Amniotic stem cell (primary cell): ENCODE measurements at places on chromosomes 7 and 10.

- DNase-seq = no peak
Observed at GRCh38 chr7:45643630-45644029, 69.5 kb downstream of the ADCY1 start.

- DNase-seq = no peak
Observed at GRCh38 chr7:22855049-22855392, 32.4 kb upstream of the TOMM7 start.

DNA sequence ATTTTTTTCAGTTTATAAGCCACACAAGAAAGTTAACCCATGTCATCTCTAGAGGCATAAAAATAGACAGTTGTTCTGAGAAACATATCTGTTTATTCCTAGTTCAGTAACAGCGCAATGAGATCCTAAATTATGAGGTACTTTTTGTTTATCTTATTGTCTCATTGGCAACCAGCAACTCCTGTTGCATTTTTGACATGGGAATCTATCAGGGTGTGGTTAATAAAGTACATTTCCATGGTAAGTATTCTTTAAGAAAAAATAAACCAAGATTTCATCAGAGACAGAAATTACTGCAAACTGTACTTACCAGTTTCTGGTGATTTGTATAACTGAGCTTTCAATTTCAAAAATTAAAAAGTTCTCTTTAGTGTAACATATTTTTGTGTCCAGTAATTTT is 9.0 kb downstream of the FAS start:
- no peak for DNase-seq

GRCh38 chr10:3482200-3482993 is 302.6 kb downstream of the KLF6 start:
- peak; percentile 79 for DNase-seq

- no peak for DNase-seq
Observed at GRCh38 chr7:122006687-122007086, 133.7 kb downstream of the PTPRZ1 start.

DNA sequence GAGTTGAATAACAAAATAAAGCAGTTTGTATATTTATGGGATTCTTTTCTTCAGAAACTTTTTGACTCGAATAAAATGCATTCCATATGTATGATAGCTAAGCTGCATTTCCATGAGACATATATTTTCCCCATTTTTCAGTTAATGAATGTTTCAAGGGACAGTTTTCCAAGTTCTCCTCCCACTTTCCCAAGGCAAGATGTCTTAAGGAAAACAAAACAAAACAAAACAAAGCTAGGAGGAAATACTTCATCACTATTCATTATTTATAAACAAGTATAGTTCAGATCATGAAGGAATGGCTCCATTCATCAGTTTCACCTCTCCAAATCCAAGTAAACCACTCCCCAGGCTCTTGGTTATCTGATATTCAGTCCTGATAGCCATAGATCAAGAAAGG is 261.0 kb downstream of the WDR11 start:
- DNase-seq = no peak

GRCh38 chr10:98268694-98269431 is 869 bp upstream of the LOXL4 start:
- no peak for DNase-seq

DNA sequence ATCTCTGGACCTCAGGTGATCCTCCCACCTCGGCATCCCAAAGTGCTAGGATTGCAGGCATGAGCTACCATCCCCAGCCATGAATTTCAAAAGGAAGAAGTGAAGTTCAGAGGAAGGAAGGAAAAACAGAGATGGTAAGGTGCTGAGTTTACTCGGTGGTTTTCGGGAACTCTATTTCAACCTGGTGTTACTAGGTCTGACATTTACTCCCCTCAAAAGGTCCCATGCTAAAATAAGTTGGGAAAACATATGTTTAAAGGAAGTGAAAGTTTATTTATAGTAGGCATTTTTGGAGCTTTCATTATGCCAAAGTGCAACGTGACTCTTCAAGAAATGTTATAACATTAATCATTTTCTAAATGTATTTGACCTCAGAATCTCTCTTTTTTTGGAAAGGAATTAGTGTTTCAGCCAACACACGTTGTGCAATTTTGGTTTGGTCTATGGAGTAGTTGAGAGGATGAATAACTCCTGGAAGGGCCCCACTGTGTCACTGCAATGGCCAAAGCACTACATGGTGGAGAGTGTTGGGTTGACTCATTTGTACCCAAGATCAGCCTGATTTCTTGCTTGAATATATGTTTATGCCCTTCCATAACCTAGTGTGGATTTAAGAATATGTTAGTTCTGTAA is 114.7 kb upstream of the FAM171A1 start:
- DNase-seq = peak; percentile 86

- no peak for DNase-seq
Observed at GRCh38 chr10:13773496-13774170, 186.9 kb downstream of the PRPF18 start.

DNA sequence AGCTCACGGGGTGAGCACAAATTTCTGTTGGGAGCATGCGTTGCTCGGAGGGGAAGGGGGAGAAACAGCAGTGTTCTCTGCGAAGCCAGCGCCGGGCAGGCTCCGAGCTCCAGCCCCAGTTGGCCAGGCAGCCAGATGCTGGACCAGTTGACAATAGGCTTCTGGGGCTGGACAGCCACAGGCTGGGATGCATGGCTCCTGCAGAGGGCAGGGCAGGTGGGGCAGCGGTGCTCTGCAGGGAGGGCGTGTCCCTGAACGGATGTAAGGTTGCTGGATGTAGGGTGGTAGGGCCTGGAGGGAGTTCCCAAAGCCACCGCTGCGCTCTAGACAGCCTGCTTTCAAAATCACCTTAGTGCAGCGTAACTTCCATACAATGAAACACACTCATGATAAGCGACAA is 574.9 kb downstream of the GLRX3 start:
- DNase-seq = no peak

- DNase-seq = no peak
Observed at GRCh38 chr7:66236713-66237303, 31.7 kb downstream of the TPST1 start.

DNA sequence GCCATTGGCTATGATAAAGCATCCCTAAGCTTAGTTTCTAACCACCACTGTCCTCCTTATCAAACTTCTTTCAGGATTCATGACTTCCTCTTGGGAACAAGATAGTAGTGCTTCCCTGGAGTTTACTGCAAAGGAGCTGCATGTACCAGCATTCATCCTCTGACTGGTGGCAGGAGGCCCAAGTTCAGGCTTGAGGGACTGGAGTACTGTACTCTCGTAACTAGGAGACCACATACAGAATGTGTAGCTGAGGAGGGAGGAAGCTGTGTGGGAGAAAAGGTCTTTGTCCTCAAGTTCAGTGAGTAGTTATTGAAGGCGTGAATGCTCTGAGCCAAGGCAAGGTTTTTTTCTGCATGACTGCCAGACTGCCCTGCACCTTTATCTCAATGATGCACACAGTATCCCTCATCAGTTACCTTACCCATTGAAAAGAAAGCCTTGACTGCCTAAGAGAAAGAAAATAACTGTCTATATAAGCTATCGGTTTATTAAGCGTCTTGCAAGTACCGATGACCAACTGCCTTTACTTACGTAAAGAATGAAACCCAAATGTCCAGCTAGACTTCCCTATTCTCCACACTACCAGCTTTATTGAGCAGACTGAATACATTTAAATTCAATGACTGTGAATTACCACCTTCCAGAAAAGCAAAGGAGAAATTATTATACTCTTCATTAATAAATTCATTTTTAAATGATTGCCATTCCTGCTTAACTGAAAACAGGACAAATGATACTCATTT is 12.8 kb downstream of the SCRN1 start:
- no peak for DNase-seq

GRCh38 chr10:95178266-95178665 is 15.8 kb upstream of the ACSM6 start:
- DNase-seq = no peak

- DNase-seq = no peak
Observed at GRCh38 chr10:14727924-14728323, 46.8 kb downstream of the FAM107B start.

GRCh38 chr10:23048191-23048590 is 47.2 kb upstream of the MSRB2 start:
- DNase-seq = no peak

- no peak for DNase-seq
Observed at GRCh38 chr7:103918631-103919271, 70.7 kb downstream of the RELN start.

- no peak for DNase-seq
Observed at GRCh38 chr7:157650131-157650631, 313.4 kb downstream of the DNAJB6 start.

DNA sequence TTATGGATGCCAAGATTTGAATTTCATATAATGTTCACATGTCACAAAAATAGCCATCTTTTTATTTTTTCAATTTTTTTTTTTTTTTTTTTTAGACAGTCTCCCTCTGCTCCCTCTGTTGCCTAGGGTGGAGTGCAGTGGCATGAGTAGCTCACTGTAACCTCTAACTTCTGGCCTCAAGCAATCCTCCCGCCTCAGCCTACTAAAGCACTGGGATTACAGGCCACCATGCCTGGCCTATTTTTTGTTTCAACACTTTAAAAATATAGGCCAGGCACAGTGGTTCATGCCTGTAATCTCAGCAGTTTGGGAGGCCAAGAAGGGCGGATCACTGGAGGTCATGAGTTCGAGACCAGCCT is 246.3 kb downstream of the SKIDA1 start:
- no peak for DNase-seq

DNA sequence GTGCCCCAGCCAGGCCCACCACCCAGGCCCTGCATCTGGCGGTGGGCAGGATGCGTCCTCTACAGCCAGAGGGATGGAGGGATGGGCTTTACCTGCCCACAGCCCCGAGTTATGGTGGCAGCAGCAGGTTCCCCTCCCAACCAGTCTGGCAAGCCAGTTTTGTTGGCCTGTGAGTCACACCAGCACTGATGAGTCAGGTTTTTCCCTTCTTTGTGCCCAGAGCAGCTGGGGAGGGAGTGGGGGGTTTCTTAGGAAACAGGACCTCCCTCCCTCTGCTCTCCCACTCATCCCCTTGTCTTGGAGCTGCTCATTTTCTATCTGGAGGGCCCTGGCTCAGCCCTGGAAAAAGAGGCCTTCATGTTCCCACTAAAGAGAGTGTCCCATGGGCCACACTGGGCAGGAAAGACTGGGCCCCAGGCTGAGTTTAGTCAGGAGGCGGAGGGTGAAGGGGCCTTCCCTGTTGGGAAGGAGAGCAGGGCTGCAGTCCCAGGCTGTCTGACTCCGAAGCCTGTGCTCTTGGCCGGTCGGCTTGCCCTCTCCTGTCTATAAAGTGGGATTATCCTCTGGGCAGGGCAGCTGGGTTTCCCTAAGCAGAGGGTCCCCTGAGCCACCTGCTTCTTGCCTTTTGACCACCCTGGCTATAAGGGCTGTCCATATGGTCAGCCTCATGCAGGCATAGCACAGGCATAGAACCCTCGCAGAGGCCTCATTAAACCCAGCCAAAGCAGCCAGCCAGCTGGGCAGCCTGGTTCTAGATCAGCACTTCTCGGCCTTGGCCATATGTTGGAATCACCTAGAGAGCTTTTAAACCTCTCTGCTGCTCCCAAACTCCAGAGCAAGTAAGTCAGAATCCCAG is 30.2 kb upstream of the ANKRD2 start:
- DNase-seq = peak; percentile 73

- no peak for DNase-seq
Observed at GRCh38 chr10:114024876-114025610, 18.6 kb upstream of the ADRB1 start.

- no peak for DNase-seq
Observed at GRCh38 chr7:37198041-37198905, 250.4 kb downstream of the ELMO1 start.

DNA sequence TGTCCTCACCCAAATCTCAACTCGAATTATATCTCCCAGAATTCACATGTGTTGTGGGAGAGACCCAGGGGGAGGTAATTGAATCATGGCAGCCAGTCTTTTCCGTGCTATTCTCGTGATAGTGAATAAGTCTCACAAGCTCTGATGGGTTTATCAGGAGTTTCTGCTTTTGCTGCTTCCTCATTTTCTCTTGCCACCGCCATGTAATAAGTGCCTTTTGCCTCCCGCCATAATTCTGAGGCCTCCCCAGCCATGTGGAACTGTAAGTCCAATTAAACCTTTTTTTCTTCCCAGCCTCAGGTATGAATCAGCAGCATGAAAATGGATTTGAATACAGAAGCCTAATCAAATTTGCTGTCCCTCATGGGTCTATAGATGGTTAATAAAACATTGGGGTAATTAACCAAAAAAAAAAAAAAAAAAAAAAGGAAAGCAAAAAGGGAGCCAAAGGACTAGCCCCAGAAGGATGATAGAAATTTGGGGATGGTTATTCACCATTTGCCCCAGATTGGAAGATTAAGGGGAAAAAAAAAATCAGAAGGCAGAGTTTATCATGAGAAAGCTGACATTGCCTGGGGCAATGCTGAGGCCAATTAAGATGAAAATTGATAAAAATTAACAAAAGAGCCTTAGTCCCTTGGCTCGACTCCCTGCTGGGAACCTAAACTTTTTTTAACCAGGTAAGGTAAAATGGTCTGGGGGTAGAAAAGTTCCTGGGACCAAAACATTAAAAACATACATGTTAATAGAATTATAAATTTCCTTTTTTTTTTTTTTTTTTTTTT is 27.6 kb downstream of the AVL9 start:
- DNase-seq = no peak

- DNase-seq = no peak
Observed at GRCh38 chr7:3201306-3201705, 99.7 kb upstream of the SDK1 start.

DNA sequence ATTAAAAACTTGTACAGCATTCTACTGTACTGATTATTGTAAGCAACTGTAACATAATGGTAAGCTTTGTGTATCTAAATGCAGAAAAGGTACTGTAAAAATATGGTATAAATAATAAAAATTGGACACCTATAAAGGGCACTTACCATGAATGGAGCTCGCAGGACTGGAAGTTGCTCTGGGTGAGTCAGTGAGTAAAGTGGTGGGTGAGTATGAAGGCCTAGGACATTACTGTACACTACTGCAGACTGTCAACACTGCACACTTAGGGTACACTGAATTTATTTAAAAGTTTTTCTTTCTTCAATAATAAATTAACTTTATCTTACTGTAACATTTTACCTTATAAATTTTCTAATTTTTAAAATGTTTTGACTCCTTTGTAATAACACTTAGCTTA is 118.6 kb upstream of the ASAH2 start:
- DNase-seq = no peak

DNA sequence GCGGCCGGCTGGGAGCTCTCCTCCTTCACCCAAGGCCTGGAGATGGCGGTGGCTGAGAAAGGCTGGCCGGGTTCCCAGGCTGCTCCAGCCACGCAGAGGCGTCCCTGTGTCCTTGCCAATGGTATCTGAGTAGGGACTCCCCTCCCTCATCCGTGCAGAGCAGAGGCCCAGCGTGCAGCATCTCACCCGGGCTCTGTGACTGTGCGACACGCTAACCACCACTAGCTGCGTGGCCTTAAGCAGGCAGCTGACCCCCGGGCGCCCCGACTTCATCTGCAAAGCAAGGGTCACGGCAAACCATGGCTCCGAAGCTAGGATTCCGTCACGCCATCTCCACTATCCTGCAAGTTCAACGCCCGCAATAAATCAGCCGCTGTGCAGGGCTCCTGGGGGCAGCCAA is 47.2 kb upstream of the TNRC18 start:
- no peak for DNase-seq

GRCh38 chr7:13201628-13202027 is 514.2 kb downstream of the ARL4A start:
- DNase-seq = no peak

GRCh38 chr7:131843898-131844331 is 287.5 kb upstream of the PODXL start:
- no peak for DNase-seq
